ENCODE measurements at places on chromosomes 4 and X.

DNA sequence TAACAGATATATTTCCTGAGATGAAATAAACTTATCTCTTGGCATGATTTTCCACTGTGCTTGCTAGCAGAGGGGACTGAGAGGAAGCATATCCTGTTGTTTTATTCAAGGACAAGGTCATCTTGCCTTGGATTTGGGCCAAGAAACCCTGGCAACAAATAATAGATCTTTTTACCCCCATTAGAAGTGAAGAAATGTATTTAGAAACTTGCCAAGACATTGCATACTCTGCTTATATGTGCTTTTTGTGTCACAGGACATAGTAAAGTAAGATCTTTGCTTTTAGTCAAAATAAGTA lies 170.2 kb downstream of the RAPGEF2 start:
- no peak for DNase-seq

DNA sequence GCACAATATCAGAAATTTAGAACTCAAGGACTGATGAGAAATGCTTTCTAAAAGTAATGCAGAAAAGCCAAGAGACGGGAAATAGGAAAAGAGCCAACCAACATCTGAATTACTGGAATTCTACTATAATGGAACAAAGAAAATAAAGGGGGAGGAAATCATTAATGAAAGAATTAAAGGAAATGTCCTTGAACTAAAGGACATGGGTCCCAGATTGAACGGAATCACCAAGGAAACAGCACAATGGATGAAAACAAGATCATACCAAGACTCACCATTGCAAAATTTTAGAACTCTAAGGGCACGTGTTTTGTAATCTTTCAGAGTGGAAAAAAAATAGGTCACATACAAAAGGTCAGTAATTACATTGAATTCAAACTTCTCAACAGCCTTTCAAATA lies 35.9 kb downstream of the HPGDS start:
- DNase-seq, result no peak

- no peak for DNase-seq
These were observed 78.8 kb downstream of the SEL1L3 start for GRCh38 chr4:25783943-25784342.

DNA sequence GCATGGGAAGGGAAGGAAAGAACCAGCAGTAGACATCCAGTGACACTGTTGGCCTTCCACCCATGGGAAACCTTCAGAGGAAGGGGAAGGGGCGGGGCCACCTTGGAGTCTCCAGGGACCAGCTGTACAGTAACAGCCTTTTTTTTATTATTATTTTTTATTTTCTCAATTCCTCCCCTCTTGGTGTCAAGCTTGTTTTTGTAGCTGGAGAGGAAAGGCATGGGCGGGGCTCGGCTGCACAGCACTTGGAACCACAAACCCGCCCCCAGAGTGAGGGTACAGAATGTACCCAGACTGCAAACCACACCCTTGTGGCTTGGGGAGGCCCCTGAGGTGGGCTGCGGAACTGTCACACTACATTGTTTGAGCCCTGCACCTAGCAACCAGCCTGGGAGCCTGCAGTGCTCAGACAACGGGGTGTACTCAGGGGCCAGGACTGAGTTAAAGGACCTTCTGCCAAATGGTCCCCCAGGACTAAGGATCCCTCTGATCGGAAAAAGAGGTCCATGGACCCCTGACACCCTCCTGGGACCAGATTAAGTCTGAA lies 45.7 kb downstream of the PRPS1 start:
- peak; percentile 92 for DNase-seq

DNA sequence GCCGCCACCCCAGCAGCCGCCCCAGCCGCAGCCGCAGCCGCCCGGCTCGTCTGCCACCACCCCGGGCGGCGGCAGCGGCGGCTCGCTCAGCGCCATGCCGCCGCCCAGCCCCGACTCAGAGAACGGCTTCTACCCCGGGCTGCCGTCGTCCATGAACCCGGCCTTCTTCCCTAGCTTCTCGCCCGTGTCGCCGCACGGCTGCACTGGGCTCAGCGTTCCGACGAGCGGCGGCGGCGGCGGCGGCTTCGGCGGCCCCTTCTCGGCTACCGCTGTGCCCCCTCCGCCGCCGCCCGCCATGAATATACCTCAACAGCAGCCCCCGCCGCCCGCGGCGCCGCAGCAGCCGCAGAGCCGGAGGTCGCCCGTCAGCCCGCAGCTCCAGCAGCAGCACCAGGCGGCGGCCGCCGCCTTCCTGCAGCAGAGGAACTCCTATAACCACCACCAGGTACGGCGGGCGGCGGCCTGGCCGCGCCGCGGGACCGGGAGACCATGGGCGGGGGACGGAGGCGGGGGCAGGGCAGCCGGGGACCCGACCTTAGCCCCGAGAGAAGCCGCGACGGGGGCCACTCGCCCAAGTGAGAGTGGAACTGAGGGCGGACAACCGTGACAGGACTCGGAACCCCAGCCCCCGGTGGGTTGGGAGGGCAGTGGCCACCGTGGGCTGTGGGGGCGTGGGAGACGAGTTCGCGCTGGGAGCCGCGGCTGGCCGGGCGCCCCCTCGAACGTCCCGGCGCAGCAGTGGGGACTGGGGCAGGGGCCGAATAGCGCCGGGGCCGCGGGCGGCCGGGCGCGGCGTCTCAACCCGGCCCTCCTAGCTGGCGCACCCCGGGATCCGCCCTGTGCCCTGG lies 1.8 kb downstream of the CPEB2 start:
- peak; percentile 55 for DNase-seq

GRCh38 chrX:30612250-30612655 lies 34.7 kb upstream of the TASL start:
- no peak for DNase-seq

DNA sequence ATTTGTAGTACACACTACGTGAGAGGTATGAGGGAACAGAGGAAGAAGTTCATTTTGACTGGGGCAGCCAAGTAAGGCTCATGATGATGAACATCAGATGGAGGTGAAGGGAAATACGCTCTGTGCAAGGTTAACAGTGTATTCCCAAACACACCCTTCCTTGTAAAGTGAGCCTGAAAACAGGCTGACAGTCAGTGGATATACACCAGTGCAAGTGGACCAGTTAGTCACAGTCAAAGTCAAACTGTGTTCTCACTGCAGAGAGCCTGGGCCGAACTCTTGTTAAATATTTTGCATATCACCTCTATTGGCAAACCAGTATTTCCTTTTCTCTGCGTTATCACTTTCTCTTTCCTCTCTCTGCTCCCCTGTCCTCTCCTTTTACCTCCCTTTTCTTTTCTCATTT lies 23.4 kb upstream of the RHOH start:
- DNase-seq, result no peak

Data from stimulated activated naive CD4-positive, alpha-beta T cell (primary cell).